ENCODE measurements at places on chromosomes 16 and 17. TPM values are rescaled to one million over a fixed set of nuclear protein-coding genes. Genes with fewer than 3 reads are reported as not detected.

Gene PRR29
- total RNA-seq = 0.78 TPM

Gene CLEC3A
- not detected for total RNA-seq

Gene CCL8
- not detected for total RNA-seq

Gene OR4D1
- not detected for total RNA-seq

Gene COX6A2
- not detected for total RNA-seq

Gene ATAD5
- 9.4 TPM for total RNA-seq

Gene SOX15
- total RNA-seq = 0.46 TPM

DNA sequence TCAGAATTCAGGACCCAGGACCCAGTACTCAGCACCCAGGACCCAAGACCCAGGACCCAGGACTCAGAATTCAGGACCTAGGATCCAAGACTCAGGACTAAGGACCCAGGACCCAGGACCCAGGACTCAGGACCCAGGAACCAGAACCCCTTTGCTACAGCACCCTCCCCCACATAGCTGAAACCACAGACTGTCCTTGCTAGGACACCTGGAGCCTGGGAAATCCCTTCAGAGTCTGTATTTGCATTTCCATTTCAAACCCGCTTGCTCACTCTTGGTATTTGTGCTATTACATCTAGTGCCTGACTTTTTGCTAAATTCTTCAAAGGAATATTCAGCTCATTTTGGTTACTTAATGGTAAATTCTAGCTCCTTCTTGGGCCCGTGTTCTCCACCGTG is 275.8 kb upstream of the MAF start:
- no peaks in the 10 kb centered on the region for H3K4me1 ChIP-seq
- no peaks in the 10 kb centered on the region for H3K27me3 ChIP-seq
- no peak for DNase-seq
- H3K36me3 ChIP-seq = no peaks in the 10 kb centered on the region

GRCh38 chr17:75588596-75589011 is 1.0 kb downstream of the MYO15B start:
- peak overlapping the region; percentile 68 for H3K27ac ChIP-seq
- H3K27me3 ChIP-seq = no peaks in the 10 kb centered on the region

- H3K4me1 ChIP-seq = peaks cover 5% of the 10 kb centered on the region
- H3K36me3 ChIP-seq = peaks cover 4% of the 10 kb centered on the region
- H3K27me3 ChIP-seq = no peaks in the 10 kb centered on the region
These were observed 25.0 kb downstream of the ATPAF2 start for GRCh38 chr17:18014006-18014405.

DNA sequence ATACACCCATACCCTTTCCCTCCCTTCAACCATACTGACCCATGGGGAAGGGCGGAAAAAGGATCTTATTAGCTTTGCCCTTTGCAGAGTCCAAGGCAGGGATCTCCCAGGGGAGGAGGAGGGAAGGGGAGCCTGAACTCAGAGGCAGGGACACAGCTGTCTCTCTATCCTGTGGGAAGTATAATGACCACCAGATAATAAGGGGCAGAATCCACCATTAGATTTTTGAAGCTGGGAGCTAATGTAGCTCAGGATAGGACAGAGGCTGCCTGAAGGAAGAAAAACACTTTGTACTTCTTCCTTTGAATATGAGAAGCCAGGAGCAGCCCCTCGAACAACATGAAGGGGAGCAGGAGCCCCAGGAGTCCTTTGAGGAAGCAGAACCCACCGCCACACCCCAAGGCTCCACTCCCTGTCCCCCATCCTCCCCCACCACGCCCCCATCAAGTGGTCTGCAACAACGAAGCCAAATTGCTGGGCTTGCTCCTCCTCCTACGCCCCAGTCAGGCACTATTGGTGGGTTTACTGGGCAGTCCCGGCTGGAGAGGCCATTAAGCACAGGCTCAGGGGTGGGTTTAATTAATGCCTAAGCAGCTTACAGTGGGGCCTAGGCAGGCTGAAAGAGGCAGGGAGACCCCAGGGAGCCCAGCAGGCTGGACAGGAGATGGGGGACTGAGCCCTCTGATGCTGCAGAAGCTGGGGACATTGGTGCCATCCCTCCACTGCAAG is 5.3 kb downstream of the MPP2 start:
- no peaks in the 10 kb centered on the region for H3K36me3 ChIP-seq
- H3K4me1 ChIP-seq = peaks cover 6% of the 10 kb centered on the region
- no peak overlapping the region for H3K4me3 ChIP-seq
- H3K27me3 ChIP-seq = peaks cover 23% of the 10 kb centered on the region
- no peak overlapping the region for H3K27ac ChIP-seq

DNA sequence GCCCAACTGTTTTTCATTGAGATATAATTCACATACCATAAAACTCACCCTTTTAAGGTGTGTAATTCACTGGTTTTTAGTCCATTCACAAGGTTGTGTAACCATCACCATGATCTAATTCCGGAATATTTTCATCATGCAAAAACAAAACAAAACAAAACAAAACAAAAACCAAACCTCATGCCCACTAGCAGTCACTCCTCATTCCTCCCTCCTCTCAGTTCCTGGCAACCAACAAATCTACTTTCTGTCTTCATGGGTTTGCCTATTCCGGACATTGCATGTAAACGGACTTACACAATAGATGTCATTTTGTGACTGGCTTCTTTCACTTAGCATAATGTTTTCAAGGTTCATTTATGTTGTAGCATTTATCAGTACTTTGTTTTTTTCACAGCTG is 4.5 kb upstream of the NOD2 start:
- H3K4me3 ChIP-seq = no peak overlapping the region
- no peaks in the 10 kb centered on the region for H3K4me1 ChIP-seq
- H3K27ac ChIP-seq = no peak overlapping the region
- no peaks in the 10 kb centered on the region for H3K27me3 ChIP-seq
- no peaks in the 10 kb centered on the region for H3K36me3 ChIP-seq

- no peaks in the 10 kb centered on the region for H3K36me3 ChIP-seq
- no peak for DNase-seq
These were observed 4.5 kb upstream of the NR1D1 start for GRCh38 chr17:40104594-40105486.

GRCh38 chr16:81618661-81619060 is 160.4 kb upstream of the PLCG2 start:
- no peak overlapping the region for H3K27ac ChIP-seq
- H3K4me1 ChIP-seq = peaks cover 13% of the 10 kb centered on the region
- H3K27me3 ChIP-seq = no peaks in the 10 kb centered on the region
- H3K36me3 ChIP-seq = peaks cover 22% of the 10 kb centered on the region
- no peak for DNase-seq
- no peak overlapping the region for H3K4me3 ChIP-seq

DNA sequence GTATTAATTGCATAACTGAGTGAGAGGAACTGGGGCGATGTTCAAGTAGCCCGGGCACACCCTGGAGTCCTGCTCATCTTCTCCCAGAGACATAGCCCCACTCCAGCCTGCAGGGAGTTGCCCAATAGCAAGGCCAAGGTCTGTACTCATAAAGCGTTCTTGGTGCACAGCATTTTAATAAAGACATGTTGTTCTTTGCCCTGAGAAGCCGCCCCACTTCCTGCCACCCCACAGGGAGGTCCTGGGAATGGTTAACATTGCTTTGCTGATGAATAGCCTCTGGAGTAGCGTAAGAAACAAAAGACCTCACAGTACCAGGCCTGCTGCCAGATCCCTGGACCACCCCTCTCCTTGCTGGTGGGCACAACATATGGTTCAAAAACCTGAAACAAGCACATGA is 21.6 kb upstream of the CDH1 start:
- no peaks in the 10 kb centered on the region for H3K27me3 ChIP-seq
- H3K36me3 ChIP-seq = no peaks in the 10 kb centered on the region
- no peak overlapping the region for H3K4me3 ChIP-seq
- no peaks in the 10 kb centered on the region for H3K4me1 ChIP-seq
- no peak overlapping the region for H3K27ac ChIP-seq

GRCh38 chr16:2460391-2460713 is 443 bp downstream of the TEDC2 start:
- no peak for DNase-seq
- H3K27ac ChIP-seq = no peak overlapping the region
- H3K4me3 ChIP-seq = peak overlapping the region; percentile 43
- peaks cover 10% of the 10 kb centered on the region for H3K4me1 ChIP-seq
- peaks cover 6% of the 10 kb centered on the region for H3K36me3 ChIP-seq

DNA sequence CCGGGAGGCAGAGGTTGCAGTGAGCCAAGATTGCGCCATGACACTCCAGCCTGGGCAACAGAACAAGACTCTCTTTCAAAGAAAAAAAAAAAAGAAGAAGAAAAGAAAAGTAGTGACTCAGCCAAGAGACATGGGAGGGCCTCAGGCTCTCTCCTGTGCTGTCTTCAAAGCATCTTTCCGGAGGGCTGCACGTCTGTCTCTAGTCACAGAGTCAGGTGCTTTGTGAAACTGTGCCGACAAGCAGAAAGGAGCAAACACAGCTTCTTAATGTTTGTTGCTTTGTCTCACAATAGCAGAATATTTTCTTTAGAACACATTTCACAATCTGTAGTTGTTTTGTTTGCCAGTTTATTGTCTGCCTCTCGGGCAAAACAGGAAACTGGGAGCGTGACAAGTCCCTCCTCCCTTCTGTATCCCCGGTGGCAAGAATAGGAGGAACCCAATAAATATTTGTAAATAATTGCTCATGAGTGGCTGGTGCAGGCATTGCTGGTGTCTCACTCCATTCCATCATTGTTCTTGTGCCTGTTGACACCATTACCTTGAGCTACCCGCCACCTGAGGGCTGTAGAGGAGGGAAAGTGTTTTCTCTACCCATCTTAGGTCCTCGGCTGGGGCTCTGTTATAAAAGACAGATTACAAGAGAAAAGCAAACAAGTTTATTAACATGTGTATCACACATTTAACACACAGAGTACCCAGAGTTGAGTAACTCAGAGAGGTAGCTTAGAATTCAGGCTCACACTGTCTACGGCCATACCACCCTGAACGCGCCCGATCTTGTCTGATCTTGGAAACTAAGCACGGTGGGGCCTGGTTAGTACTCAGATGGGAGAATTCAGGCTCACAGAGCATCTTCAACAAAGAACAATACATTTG is 5.5 kb downstream of the GAST start:
- peak; percentile 18 for DNase-seq
- H3K36me3 ChIP-seq = no peaks in the 10 kb centered on the region
- H3K4me3 ChIP-seq = no peak overlapping the region
- peaks cover 5% of the 10 kb centered on the region for H3K27me3 ChIP-seq
- no peaks in the 10 kb centered on the region for H3K4me1 ChIP-seq

DNA sequence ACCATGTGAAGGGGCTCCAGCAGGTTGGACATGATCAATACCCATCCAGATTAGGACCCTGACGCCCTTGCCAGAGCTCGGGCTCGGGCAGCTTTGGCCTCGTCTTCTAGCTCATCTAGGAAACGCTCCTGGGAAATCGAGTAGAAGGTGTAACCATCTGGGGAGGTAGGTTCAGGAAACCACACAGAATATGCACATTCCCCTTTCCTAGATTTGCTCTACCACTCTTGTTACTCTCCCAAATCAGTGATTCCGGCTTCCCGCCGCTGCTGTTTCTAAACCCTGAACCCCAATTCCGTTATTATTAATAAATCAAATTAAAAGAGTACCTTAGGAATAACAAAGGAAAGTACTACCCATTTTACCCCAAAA is 507 bp downstream of the COA3 start:
- H3K4me1 ChIP-seq = peaks cover 11% of the 10 kb centered on the region
- H3K4me3 ChIP-seq = peak overlapping the region; percentile 71
- H3K27ac ChIP-seq = no peak overlapping the region
- DNase-seq = no peak
- no peaks in the 10 kb centered on the region for H3K27me3 ChIP-seq

DNA sequence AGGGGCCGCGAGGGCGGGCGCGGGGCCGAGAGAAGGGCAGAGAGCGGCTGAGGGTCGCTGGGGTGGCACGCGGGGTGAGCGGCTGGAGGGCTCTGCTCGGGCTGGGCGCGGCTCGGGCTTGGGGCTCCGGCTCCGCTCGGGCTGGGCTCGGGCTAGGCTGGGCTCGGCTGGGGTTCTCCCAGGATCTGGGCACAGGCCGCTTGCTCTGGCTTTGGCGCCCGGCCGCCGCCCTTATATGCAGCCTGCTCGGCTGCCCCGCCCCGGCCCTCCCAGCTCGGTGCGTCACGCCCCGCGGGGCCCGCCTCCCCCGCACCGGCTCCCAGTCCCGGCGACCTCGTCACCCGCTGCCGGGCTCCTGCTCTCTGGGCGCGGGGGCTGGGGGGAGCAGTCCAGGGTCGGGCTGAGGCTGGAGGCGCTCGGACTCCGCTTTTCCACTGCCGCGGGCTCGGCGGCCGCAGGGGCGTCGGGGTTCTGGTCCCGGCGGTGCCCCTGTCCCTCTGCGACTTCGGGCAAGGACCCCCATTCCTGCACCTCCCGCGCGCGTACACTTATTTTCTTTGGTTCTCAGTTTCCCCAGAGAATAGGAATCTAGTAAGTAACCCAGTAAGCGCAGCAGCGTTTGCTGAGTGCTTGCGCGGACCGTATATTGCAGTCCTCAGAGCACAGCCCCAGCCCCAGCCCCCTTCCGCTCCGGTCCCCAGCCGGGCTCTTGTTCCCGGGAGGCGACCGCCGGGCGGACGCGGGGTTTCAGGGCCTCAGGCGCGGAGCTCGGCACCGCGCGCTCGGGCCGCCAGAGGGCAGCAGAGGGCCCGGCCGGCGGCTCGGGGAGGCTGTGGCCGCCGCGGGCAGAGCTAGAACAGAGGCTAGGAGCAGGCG is at the start of gene RASD1:
TSS of gene RASD1 (minus strand) at position 207 of the 876 bp plus-strand sequence. CDS start 214 bp downstream, outside the sequence.
- no peaks in the 10 kb centered on the region for H3K27me3 ChIP-seq
- peaks cover 13% of the 10 kb centered on the region for H3K4me1 ChIP-seq
- H3K36me3 ChIP-seq = peaks cover 4% of the 10 kb centered on the region

- H3K27me3 ChIP-seq = no peaks in the 10 kb centered on the region
- peak overlapping the region; percentile 67 for H3K27ac ChIP-seq
- peaks cover 11% of the 10 kb centered on the region for H3K36me3 ChIP-seq
- peak; percentile 30 for DNase-seq
These were observed 1.5 kb downstream of the ATXN7L3 start for GRCh38 chr17:44197980-44198720.

DNA sequence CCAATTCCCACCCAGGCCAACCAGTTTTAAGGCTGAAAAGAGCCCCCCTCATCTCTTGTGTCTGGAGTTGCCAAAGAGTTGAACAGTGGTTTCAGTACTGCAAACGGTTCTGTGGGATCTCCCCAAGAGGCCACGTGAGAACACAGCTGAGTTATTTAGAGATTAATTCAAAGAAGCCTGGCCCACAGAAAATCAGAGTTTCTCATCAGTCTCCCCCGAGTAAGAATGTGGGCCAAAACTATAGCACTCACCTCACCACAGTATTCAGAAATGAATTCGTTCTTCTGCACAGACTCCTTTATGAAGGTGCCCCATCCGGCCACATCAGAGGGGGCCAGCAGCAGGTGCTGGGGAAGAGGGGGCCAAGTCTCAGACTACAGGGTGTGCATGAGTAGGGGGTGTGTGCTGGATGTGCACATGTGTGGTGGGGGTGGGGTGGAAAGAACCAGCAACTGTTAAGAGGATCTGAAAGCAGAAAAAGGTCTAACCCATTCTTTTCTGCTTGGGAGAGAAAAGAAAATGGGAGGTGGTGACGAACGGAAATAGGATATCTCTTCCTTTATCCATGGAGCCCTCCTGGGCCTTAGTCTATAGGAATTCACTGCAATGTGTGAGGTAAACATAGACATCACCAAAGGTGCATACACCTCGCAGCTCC is 22.6 kb downstream of the CNTNAP1 start:
- H3K27ac ChIP-seq = no peak overlapping the region
- H3K4me3 ChIP-seq = no peak overlapping the region

GRCh38 chr16:16100631-16101030 is 122.7 kb downstream of the ABCC6 start:
- H3K36me3 ChIP-seq = peaks cover 35% of the 10 kb centered on the region
- H3K4me3 ChIP-seq = no peak overlapping the region
- no peaks in the 10 kb centered on the region for H3K27me3 ChIP-seq
- peaks cover 14% of the 10 kb centered on the region for H3K4me1 ChIP-seq
- no peak overlapping the region for H3K27ac ChIP-seq
- DNase-seq = peak; percentile 20

GRCh38 chr17:76200354-76200753 is 39.9 kb downstream of the RNF157 start:
- DNase-seq = no peak
- no peak overlapping the region for H3K4me3 ChIP-seq
- H3K4me1 ChIP-seq = no peaks in the 10 kb centered on the region
- no peaks in the 10 kb centered on the region for H3K36me3 ChIP-seq

Measured in endothelial cell of umbilical vein (primary cell).